ENCODE measurements at places on chromosomes 2 and 18.

DNA sequence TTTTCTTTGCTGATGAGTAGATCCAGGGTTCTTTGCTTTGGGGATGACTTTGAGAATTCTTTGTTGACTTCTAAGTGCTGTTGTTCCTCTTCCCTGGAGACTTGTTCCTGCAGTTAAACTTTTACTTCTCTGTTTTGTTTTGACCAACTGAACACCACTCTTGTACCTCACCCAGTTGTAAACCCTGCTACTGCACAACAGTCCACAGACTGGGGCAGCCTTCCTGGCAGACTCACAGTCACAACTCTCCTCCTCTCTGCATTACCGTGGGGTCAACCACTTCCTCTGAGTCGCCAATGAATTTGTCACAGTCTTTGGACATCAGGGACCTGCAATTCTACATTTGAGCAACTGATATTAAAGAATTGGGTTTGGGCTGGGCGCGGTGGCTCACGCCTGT, 3.8 kb upstream of the SLC8A1 start:
- no peak for DNase-seq

DNA sequence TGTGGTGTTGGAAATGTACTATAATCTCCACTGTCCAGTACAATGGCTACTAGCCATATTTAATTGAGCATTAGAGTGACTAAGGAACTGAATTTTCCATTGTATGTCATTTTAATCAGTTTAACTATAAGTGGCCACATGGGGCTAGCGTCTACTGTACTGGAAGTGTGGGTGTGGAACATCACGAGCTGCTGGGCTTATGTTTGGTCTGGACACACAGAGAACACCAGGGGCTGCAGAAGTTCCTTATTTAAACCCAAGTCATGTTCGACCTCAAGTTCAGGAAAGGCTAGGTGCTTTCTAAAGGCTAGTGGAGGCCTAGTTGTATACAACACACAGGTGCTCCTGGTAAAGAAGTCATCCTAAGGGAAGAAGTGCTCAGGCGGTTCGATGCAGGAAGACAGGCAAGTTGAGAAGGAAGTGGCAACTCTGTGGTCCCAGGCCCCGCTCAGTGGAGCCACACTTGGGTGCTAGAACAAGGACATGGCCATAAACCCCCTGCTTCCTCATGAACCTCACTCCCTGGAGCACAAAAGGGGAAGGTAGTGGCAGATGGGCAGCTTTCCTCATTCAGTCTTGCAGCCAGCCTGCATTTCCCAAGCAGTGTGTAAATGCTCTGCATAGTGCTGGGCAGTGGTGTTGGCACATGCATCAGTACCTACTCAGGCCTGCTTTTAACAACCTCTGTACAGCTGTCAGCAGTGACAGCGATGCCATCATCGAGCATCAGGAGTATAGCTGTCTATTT, 13.3 kb downstream of the LGALSL start:
- DNase-seq = no peak

DNA sequence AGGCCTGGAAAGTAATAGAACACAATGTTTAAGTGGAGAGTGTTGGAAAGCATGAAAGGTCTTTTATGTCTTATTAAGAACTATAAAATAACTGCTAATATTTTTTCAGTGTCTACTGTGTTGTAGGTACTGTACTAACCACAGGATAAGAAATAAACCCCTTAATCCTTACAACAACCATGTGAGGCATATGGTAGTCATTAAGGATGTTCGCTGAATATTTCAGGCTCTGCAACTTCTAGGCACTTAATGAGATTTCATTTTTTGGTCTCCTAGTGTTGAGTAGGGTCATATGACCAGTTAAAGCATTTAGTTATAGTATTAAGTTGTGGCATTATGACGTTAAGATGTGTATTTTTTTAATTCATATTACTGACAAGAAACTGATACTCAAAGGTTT, 346.6 kb upstream of the KCNH7 start:
- no peak for DNase-seq

GRCh38 chr2:232338759-232339106, 39.8 kb upstream of the ALPP start:
- no peak for DNase-seq

- no peak for DNase-seq
Observed at GRCh38 chr18:74456017-74456348, 1.1 kb downstream of the DIPK1C start.
